ENCODE measurements at places on chromosomes 7 and 10.

DNA sequence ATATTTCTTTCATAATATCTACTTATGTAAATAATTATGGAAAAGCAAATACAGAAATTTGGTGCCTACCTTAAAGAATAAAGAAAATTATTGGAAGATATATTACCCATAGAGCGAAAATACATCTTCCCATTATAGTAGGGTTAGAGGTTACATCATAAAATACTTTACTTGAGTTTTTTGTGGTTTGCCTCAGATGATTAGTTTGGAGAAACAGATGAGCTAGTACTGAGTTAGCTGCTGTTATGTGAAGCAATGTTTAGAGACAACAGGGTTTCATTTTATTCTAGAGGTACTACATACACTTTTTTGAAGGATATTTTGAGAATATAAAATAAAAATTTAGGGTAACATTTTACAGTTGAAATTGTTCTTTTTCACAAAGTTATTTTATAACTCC lies 2.9 kb upstream of the MLLT10 start:
- no peaks in the 10 kb centered on the region for H3K36me3 ChIP-seq
- H3K4me1 ChIP-seq = peaks cover 6% of the 10 kb centered on the region
- H3K27ac ChIP-seq = no peak overlapping the region
- H3K27me3 ChIP-seq = no peaks in the 10 kb centered on the region
- H3K4me3 ChIP-seq = no peak overlapping the region
- peak; percentile 57 for DNase-seq

DNA sequence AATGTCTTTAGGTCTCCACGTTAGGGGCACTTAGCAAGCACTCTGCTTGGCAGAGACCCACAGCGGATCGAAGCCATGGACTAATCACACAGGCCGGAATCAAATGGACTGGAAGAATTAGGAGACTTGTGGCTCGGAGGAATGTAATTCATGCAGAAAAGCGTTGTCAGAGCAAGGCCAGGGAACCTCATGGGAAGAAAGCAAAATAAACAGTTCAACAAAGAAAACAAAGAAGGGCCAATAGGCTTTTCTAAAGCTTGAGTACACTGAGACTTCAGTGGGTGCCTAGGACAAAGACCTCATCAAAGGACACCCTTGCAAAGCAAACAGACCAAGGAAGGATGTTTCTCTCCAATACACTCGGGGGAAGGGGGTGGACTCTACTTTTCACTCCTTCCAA lies 171.1 kb downstream of the GLI3 start:
- H3K4me1 ChIP-seq = peaks cover 1% of the 10 kb centered on the region
- no peak overlapping the region for H3K27ac ChIP-seq
- DNase-seq = peak; percentile 9
- H3K36me3 ChIP-seq = no peaks in the 10 kb centered on the region

DNA sequence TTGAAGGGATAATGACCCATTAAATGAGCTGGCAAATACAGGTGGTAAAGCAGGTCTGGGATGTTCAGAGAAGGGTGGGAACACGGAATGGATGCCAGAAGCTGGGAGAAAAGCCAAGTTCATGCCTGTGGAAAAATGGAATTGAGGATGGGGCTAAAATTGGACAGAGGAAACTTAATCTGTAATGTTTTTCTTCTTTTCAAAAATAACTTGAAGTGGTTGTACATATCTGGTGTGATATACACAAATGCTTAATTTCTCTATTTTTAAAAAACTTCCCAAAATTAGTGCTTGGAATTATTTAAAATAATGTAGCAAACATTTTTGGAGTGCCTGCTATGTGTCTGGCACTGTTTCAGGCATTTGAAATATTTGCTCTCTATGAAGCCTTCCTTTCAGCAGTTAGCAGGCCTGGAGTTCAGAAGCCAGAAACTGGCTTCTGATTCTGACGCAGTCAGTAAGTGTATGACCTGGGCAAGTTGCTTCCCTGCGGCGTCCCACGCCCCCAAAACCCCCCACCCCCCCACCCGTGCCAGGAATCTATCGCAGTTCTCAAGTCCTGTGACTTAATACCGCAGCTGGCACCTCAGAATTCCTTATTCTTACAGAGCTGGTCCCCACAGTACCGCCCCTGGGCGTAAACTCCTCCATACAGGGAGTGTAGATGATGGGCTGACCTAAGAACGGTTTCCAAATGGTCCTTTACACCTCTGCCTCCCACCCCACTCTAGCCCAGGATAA lies 828 bp upstream of the MALSU1 start:
- H3K4me3 ChIP-seq = no peak overlapping the region
- peaks cover 19% of the 10 kb centered on the region for H3K36me3 ChIP-seq
- H3K27ac ChIP-seq = peak overlapping the region; percentile 84

DNA sequence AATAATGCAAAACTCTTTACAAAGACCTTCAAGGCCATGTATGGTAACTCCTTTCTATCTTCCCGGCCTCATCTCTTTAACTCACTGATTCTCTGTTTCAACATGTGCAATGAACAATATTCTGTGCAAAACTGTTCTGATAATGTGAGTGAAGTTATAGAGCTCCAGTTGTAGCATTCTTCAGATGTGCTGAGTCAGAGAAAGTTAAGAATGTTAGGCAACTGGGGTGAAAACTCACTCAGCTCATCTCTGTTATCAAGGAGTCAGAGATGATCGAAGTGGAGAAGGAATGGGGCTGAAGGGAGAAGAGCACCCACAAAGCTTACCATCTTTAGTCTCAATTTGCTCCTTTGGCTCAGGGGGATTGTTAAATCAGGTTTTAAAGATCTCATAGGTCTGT lies 344.7 kb upstream of the NPSR1 start:
- no peak overlapping the region for H3K4me3 ChIP-seq
- no peak overlapping the region for H3K27ac ChIP-seq
- H3K27me3 ChIP-seq = no peaks in the 10 kb centered on the region
- DNase-seq = no peak
- no peaks in the 10 kb centered on the region for H3K4me1 ChIP-seq

DNA sequence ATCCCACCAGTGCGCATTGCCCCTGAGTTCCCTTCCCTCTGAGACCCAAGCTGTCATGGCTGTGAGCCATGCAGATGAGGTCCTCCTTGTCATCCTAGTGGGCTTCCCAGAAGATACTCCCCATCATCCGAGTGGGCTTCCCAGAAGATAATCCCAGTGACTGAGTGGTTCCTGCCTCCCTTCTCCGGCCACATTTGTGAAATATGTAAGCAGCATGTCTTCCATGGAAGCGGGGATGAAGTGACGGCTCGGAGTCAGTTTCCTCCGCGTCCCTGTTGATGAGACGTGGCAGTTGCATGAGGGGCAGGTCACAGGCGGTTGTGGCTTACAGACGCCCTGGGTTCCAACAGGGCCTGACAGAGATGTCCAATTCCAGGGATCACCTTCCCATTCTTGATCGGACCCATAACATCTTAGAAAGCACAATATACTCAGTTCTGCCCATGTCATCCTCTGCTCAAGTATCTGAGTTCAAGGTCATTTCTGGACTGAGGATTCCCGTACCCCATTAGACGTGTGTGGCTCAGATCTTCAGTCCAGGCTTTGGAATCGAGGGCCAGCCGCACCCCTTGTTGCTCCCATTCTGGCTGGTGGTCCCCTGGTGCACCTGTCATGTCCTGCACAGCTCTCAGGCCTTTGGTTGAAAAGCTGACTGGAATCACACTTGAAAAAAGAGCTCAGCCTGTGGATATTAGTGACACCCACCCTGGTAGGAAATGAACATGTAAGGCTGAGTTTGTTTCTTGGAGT lies 166.9 kb downstream of the PTPRN2 start:
- H3K4me3 ChIP-seq = no peak overlapping the region
- no peak for DNase-seq
- no peaks in the 10 kb centered on the region for H3K27me3 ChIP-seq
- no peaks in the 10 kb centered on the region for H3K4me1 ChIP-seq

All from mesenchymal stem cell (in vitro differentiated cells and primary cell).